NCI-H1092 (cell line): ENCODE measurements at places on chromosomes 6 and 20.

DNA sequence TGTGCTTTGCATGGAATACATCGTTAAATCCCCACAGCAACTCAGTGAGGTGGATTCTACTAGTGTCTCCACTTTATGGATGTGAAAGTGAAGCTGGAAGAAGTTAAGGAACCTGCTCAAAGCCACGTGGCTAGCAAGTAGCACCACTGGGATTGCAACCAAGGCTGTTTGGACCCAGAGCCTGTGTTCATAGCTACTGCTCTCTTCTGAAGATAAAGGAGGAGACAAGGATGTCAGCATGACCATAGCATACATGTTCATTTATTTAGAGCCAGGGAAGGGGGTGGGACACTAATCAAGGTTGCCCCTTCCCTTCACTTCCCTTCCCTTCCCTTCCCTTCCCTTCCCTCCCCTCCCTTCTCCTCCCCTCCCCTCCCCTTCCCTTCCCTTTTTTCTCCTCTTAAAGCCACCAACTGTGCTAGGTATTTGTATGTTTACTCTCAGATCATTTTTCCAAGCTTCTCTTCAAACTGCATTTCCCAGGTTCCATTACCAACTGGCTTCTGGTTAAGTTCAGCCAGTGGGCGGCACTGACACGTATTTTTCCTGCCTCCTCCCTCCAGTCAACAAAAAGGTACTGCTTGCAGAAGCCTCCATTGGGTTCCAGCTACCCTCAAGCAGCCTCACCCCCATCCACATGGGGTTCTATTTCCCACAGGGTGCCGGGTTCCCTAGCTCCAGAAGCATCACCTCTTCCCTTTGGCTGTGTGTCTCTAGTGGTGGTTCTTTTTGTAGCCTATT is 134.9 kb downstream of the BCAS1 start:
- DNase-seq: no peak

DNA sequence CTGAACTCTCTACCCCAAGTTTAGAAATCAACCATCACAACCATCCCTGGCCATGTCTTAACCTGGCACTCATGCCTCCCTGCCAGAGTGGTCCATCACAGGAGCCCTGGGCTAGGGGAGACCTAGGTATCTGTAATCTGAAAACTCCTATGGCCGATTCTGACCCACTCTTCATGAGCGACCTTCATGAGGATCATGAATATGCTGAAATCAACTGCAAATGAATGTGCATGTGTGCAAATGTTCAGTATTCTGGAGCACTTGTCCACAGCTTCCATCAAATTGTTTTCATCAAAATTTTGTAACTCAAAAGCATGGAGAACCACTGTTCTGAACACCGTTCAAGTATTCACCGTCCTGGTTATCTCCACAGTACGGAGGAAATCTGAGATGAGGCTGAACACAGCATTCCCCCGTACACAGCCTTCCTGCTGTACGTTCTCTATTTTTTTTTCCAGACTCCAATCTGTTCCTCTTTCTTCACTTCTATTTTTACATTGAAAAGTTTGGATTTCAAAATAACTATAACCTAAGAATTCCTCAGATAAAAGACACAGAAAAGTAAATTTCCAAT is 17.7 kb downstream of the METTL24 start:
- DNase-seq: no peak

GRCh38 chr20:23193801-23194384 is 107.8 kb upstream of the CD93 start:
- no peak for DNase-seq

DNA sequence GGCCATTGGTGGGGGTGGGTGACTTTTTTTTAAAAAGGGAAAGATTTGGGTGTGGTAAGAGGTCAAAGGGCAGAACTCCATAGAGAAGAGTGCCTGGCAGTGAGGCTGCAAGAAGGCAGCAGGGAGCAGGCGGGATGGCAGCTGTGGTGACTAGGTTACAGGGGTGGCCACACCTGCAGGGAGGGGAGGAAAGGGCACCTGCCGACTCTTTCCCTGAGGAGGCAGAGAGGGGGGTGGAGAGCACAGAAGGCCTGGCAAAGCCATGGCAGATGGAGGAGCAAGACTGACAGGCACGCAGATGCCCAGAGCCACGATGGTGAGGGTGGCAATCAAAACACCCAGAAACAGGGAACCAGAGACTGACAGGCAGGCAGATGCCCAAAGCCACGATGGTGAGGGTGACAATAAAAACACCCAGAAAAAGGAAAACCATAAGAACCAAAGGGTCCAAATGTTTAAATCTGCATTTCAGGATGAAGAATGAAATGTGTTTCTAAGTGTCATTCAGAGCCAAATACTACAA is 19.3 kb downstream of the CST7 start:
- DNase-seq: no peak

- DNase-seq: no peak
These were observed 8.3 kb downstream of the MYO6 start for GRCh38 chr6:75757295-75757694.

GRCh38 chr6:93550551-93551276 is 131.4 kb upstream of the EPHA7 start:
- DNase-seq: no peak

- no peak for DNase-seq
These were observed 241.9 kb downstream of the EPHA7 start for GRCh38 chr6:93177438-93177837.

GRCh38 chr6:150959166-150959565 is 93.7 kb downstream of the MTHFD1L start:
- DNase-seq: no peak

DNA sequence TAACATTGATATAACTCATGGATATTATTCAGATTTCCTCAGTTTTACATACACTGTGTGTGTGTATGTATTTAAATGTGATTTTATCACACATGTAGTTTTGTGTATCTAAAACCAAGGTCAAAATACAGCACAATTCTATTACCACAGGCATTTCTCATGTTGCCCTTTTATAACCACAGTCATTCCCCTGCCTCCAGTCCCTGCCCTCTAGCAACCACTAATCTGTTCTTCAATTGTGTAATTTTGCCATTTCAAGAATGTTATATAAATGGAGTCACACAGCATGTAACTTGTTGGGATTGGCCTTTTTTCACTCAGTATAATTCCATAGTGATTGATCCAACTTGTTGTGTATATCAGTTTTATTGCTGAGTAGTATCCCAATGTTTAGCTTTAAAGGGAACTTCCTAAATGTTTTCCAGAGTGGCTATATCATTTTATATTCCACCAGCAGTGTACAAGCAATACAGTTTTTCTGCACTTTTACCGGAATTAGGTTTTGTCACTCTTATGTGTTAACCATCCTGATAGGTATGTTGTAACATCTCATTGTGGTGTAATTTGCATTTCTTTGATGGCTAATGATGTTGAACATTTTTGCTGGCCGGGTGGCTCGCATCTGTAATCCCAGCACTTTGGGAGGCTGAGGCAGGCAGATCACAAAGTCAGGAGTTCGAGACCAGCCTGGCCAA is 338.2 kb downstream of the SOX4 start:
- no peak for DNase-seq

DNA sequence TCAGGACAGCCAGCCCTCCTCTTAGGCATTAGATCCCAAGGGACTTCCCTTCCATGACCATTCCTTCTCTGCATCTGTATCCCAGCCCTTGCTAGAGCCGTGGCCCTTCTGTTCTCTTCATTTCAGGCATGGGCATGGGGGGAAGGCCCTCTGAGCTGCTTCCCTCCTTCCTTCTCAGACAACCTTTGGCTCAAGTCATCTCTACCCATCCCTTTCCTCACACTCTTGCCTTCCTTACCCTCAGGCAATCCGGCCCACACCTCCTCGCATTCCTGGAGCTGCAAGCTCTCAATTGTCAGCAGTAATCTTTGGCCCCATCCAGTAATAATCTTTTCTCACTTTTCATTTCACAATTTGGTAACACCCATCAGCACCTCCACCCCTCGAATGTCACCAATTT is 426.9 kb upstream of the JARID2 start:
- DNase-seq: no peak

- no peak for DNase-seq
These were observed 228.8 kb upstream of the THEMIS start for GRCh38 chr6:128129679-128130078.
